ENCODE measurements at places on chromosomes 2 and 18. TPM values are rescaled to one million over a fixed set of nuclear protein-coding genes. Genes with fewer than 3 reads are reported as not detected.

DNA sequence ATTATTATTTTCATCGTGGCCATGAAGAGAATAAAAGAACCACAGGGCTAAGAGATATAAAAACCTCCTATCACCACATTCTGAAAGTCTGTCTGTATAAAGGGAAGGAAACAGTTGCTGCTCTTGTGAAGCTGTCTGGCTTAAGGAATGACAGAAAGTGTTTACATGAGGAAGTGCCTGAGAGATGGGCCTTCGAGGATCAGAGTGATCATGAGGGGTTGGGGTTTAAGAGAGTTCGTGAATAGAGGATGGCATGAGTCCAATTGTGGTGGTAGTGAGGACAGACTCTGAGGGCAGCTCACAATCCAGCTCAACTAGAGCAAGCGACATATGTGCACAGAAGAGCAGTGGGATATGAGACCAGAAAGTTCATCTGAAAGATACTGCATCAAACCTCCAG lies 65.8 kb upstream of the PIEZO2 start:
- no peak for DNase-seq

- DNase-seq: no peak
These were observed 123.2 kb downstream of the LYPD6B start for GRCh38 chr2:149161481-149162225.

DNA sequence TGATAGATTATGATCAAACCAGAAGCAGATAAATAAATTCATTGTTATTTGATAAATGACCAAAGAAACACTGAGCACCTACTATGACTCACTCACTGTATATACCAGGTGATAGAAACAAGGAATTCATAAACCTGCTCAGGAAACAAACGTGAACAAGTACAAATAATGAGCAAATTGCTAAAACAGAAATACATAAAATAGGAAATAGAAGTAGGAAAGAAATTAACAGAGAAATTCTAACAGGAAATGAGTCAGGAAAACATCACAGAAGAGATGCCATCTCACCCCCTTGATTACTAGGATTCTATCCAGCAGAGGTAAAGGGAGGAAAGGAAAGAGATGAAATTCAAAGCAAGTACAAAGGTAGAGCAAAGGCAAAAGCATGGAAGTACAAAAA lies 31.3 kb downstream of the EXOC6B start:
- no peak for DNase-seq

GRCh38 chr18:22346401-22346952 lies 71.2 kb downstream of the CTAGE1 start:
- no peak for DNase-seq

GRCh38 chr2:168916331-168916675 lies 15.2 kb downstream of the G6PC2 start:
- DNase-seq: no peak

DNA sequence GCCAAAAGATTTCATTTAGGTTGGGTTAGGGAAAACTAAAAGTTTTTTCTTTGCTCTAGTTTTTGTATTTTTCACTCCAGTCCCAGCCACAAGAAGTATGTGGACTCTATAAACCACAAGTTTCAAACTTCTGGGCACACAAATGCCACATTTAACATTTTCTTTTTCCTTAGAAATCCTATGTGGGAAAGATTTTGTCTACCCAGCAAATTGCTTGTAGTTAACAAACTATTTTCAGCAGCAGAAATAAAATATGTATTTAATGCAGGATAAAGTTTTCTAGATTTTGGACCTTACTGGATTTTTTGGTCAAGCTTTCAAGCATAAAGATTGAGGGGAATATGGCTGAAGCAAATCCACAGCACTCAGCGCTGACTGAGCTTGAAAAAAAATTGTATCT lies 9.1 kb downstream of the ERICH2 start:
- no peak for DNase-seq

DNA sequence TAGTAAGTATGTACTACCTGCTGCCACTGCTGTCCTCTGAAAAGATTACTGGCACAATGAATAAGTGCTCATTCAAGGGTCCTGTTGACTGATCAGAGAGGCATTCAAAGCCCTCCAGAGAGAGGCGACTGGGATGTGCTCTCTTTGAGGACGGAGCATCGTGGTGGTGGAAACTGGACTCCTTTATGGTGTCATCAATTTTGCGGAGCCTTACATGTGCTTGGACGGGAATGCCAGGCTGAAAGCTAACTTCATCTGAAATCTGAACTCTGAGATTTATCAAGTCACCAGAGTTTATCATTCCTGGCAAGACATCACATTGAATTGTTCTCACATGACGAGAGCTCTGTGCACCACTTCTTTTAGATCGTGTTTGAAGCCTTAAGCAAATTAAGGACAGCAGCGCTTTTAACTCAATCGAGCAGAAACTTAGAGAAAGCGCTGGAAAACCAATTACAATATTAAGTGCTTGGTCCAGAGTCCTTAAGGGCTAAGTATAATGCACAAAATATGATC lies 138.3 kb downstream of the NCK2 start:
- DNase-seq: no peak

- DNase-seq: no peak
These were observed 549.9 kb upstream of the FSIP2 start for GRCh38 chr2:185188656-185189055.

- no peak for DNase-seq
These were observed 729 bp downstream of the TM4SF20 start for GRCh38 chr2:227378371-227378782.

DNA sequence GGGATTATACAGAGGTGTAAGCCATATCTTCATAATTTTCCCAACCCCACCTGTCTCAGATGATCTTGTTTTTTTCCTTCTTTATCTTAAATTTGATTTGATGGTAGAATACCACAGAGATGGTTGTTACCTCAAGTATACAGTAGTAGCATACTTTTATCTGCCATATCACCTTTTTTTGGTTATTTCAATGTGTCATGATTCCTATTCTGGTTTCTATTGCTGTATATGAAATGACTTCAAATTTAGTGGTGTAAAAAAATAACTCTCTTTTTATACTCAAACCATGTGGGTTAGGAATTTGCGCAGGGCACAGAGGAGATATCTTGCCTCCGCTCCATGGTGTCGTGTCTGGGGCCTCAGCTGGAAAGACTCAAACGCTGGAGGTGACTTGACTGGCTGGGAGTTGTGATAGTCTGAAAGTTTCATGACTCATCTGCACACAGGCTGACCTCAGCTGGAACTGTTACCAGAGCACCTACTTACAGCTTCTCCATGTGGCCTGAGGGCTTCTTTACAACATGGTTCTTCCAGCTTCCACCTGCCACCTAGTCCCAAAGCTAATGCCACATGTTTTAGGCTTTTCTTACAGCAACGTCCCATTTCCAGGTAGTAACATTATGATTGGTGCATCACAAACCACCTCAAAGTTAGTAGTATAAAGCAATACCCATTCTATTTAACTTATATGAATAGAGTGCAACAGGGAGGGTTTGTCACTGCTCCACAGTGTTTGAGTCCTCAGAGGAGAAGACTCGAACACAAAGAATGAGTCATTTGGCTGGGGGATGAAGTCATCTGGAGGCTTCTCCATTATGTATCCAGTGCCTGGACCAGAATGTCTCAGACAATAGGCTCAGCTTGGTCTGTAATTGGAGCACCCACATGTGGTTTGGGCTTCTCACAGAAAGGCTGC lies 82.3 kb upstream of the XPO1 start:
- DNase-seq: no peak

- no peak for DNase-seq
These were observed 69.2 kb upstream of the ARL4C start for GRCh38 chr2:234565842-234566619.

GRCh38 chr2:73307720-73308119 lies 14.4 kb upstream of the EGR4 start:
- no peak for DNase-seq

GRCh38 chr18:26458526-26459232 lies 89.7 kb downstream of the KCTD1 start:
- no peak for DNase-seq

GRCh38 chr18:10441472-10441871 lies 13.0 kb upstream of the APCDD1 start:
- DNase-seq: no peak

DNA sequence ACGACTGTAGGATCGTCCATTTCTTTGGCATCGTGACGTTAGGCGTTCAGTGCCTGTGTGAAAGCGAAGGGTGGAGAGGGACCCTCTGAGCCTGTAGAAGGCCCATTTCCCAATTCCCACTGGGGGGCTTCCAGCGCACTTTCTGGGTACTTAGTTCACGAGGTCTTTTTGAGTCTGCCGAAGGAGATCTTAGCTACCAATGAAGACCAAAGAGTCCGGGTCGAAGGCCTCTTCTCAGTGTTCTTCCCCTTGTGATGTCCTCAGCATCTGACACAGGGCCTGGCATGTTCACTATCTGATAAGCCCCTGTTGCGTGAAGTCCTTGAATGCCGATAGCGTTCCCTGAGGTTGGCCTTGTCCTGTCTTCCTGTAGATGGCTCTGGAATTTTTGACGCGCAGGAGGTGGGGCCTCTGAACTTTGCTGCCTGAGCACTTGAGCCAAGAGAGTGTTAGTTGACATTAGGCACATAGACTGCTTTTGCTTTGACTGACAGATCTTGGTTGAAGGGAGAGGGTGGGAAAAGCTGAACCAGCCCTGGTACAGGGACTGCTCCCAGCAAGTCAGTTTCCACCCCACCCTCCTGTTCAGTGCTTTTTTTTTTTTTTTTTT lies 52.8 kb downstream of the LDLRAD4 start:
- DNase-seq: no peak

DNA sequence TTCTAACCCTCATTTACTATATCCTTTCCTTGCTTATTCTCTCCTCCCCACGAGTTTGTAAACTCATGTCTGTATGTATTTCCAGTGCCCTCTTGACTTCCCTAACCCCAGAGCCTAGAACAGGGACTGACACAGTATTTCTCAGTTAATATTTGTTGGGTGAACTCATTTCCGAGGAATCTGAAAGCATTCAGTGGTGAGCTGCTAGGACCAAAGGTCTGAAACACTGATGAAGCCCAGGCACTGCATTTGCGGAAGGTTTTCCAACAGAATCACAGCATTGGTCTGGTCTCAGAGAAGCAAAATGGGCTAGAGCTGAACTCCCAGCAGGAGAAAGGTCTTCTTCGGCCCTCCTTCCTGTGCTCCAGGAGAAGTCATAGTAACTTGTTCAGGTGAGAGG lies 56.8 kb downstream of the SOX11 start:
- DNase-seq: no peak

DNA sequence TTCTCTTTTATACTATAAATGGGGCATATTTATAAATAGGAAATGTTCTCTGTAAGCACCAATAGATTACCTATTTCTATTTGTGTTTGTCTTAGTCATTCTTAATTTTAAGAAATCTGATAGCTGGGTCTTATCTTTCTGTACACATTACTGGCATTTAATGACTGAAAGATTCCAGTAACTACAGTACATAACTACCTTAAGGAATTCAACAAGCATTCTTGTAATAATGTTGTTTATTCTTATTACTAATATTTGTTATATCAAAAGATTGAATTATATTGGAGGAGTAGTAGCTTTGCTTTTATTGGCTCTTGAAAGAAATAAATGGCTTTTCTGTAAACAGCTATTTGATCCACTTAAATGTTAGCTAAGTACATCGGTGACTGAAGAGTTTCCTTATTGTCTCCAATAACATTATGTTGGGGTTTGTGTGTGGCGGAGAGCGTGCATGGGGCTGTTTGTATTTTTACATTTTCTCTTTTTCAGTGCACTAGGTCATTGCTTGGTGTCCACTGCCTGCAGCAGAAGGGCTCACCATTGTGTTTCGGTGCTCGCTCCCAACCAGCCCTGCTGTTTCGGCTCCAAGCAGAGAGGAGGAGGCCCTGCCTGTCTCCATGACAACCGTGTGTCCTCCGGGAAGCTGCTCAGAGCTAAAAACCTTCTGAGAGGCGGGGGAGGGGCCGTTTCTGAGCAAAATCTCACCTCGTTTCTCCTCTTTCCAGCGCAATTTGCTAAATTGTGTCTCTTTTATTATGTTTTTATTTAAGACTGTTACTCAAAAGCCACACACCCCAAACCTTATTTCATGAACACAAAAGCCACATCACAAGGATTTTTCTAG lies 112.5 kb upstream of the SLC38A11 start:
- DNase-seq: no peak

GRCh38 chr18:77733292-77733903 lies 483.8 kb downstream of the GALR1 start:
- DNase-seq: no peak

DNA sequence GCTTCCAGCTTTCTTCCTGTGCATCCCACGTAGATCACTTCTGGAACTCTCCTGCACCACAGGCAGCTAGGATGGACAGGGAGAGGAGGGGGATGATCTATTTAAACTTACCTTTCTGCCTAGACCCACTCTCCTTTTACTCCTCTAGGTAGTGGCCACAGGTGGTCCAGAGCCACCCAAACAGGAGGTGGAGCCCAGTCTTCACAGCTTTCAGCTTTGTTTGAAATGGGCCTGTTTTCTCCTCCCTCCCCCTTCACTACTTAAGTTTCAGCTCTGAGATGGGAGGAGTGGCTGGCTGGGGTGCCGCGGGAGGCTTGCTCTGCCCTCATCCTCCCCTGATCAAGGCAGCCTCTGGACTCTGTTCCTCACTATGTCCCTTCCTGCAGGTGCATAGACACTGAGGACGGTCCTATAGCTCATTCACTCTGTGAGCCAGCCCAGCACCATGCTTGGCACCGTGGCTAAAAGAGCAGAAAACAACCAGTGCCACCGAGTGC lies 12.6 kb upstream of the CELF4 start:
- DNase-seq: no peak

GRCh38 chr2:166464187-166464586 lies 29.9 kb downstream of the SCN7A start:
- DNase-seq: no peak

DNA sequence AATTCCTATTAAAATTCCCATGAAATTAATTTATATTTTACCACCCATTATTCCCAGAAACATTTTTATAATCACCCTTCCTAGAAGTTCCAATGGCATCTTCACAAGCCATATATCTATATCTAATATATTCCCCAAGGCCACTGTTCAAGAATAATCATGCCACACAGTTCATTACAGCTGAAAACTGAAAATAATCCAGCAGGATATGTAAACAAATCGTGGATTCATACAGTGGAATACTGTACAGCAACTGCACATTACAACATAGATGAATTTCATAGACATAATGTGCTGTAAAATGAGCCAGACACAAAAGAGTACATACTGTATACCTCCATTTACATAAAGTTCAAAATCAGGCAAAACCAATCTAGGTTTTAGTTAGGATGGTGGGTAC lies 63.9 kb upstream of the SERPINE2 start:
- DNase-seq: no peak

GRCh38 chr18:5419601-5420000 lies 124.1 kb upstream of the ZBTB14 start:
- DNase-seq: no peak

Gene DSEL
- 4.1 TPM for total RNA-seq

Gene POTEJ
- total RNA-seq: not detected

Gene SLC11A1
- total RNA-seq: 2.9 TPM

Gene DLGAP1
- total RNA-seq: not detected

Gene OBSL1
- 33.2 TPM for total RNA-seq

Gene OTOS
- not detected for total RNA-seq

Gene CPSF3
- total RNA-seq: 20.5 TPM

Gene SLC16A14
- 13.0 TPM for total RNA-seq

Gene LRP1B
- total RNA-seq: 2.7 TPM
